ENCODE measurements at places on chromosomes 11 and 22. TPM values are rescaled to one million over a fixed set of nuclear protein-coding genes. Genes with fewer than 3 reads are reported as not detected.

Gene FGF19
- not detected for total RNA-seq

Gene KDM4E
- total RNA-seq = not detected

Gene MIOX
- total RNA-seq = not detected

Gene CHRNA10
- 1.1 TPM for total RNA-seq

Gene CCDC87
- 0.15 TPM for total RNA-seq

Gene OR5W2
- not detected for total RNA-seq

Gene PAMR1
- 30.7 TPM for total RNA-seq

Gene IFITM2
- 63.3 TPM for total RNA-seq

Gene SLC37A2
- total RNA-seq = 0.30 TPM

Gene BLID
- total RNA-seq = 11.9 TPM

Gene ELP4
- 14.0 TPM for total RNA-seq

Gene C11orf21
- total RNA-seq = not detected

Gene PCSK7
- 52.0 TPM for total RNA-seq

Gene CHEK1
- total RNA-seq = 14.2 TPM

All from smooth muscle cell of the coronary artery (primary cell).